ENCODE measurements at places on chromosomes 7 and 10.

- no peak for DNase-seq
These were observed 26.9 kb downstream of the VPS41 start for GRCh38 chr7:38881947-38882684.

DNA sequence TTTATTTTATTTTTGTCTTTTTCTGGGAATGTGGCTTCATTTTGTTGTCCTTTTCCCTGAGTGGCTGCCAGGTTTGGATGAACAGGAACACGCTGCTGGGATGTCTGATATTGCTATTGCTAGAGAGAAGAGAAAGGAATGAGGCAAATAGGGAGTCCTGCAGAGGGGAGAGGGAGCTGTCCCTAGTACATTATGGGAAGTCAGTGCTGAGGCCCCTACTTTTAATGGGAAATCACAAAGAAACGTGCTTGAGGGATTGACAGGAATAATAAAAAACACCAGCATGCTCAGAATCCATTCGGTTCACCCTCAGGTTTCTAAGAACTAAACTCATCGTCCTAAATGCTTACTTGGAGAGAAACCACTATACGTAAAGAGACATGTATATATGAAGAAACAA, 306.6 kb downstream of the PLXNA4 start:
- DNase-seq = no peak

DNA sequence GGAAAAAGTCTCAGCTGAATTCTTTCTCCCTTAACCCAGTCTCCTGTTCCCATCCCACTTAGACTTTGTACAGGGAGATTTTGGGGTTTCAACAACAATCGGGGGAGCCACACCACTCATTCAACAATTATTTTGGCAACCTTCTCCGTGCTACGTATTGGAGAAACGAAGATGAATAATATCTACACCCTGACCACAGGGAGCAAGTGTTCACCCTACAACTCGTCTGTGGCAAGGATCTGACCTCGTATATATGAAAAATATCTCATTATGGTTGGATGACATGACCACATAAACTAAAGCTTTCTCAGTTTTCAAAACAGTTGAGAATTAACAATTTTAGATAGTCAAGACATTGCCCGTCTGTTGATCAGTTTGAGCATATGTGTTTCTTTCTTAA, 302.1 kb downstream of the CACNA2D1 start:
- no peak for DNase-seq

DNA sequence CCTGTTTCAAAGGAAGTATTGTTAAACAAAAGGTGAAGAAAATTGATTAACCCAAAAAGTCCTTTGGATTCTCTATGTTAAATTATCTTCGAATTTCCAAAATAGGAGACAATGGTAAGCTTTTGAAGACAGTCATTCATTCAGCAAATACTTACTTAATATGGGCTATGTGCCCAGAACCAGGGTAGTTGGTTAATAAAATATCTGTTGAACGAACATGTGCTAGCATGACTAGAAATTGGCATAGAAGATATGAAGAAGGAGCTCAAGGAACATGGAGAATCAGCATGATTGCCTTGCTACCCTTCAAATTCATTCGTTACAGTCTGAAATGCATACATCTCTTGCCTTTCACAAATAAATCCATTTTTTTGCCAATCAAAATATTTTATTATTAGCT, 123.1 kb upstream of the RHEB start:
- no peak for DNase-seq

- DNase-seq = no peak
These were observed 182.2 kb upstream of the NEBL start for GRCh38 chr10:21079330-21079658.

- DNase-seq = no peak
These were observed 66.1 kb downstream of the ZMYND11 start for GRCh38 chr10:201328-201771.

All from stimulated activated CD4-positive, alpha-beta T cell treated with anti-CD3 and anti-CD28 coated beads, Interleukin-1b, Interleukin-23, amount 100 ng/mL, for 1 hour (primary cell).